Upper lobe of left lung (tissue), 6 donors: ENCODE measurements at places on chromosomes 12 and 14. TPM values are rescaled to one million over a fixed set of nuclear protein-coding genes. Genes with fewer than 3 reads are reported as not detected.

- DNase-seq = no peak
Measured at GRCh38 chr14:87989956-87990299, 3.1 kb downstream of the GALC start.

DNA sequence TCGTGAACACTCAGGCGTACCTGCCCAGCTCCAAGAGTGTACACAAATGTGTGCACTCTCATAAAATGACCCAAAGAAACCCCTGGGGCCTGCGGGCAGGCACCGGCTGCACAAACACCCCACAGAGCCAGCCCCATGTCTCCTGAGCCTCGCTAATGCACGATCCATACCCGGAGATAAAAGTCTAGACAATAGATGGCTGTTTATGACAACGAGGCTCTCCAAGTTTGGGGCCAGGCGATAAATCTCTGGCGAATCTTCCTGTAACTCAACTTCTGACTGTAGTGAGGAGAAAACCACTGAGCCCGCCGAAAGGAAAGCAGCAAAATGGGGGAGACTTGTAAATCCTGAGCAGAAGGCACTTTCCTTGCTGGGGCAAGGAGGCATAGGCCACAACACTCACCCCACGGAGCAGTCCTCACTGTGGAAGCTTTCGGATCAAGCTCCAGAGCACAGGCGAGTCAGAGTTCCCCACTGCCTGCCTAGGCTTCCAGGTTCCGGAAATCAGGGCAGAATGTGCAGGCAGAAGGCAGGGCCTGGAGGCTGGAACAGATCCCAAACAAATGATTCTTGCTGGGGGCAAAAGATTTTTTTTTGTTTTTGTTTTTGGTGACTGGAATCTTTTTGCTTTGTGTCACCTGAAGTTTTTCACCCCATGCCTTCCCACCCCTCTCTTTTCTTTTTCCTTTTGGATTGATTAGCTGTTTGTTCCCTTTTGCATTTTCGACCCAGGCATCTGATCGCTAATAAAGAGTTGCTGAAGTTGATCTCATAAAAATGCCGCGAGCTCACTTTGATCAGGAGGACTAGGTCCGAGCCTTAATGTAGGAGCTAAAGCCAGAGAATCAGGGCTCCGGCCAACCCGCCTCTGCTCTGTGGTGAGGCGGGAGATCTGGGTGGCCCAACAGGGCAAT, 4.5 kb upstream of the HOXC11 start:
- no peak for DNase-seq

DNA sequence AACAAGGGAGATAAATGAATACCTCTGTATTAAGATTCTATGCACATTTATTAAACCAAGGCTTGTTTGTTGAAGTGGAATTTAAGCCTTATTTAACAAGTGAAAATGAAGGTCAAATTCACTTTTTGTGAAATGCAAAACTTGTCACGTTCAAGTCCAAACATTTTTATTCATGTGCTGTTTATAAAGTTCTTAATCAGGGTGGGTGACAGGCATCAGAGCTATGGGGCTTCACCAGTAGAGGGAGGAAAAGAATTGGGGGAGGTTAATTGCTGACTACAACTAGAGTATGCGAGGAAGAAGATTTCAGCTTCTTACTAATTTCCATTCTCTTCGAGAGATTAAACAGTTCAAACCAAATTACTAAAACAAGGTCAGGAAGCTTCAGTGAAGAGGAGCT, 9.7 kb downstream of the MOK start:
- no peak for DNase-seq

- DNase-seq = no peak
Measured at GRCh38 chr12:94289461-94290312, 141.3 kb downstream of the PLXNC1 start.

GRCh38 chr12:129193263-129193871, 340.1 kb downstream of the GLT1D1 start:
- DNase-seq = no peak

DNA sequence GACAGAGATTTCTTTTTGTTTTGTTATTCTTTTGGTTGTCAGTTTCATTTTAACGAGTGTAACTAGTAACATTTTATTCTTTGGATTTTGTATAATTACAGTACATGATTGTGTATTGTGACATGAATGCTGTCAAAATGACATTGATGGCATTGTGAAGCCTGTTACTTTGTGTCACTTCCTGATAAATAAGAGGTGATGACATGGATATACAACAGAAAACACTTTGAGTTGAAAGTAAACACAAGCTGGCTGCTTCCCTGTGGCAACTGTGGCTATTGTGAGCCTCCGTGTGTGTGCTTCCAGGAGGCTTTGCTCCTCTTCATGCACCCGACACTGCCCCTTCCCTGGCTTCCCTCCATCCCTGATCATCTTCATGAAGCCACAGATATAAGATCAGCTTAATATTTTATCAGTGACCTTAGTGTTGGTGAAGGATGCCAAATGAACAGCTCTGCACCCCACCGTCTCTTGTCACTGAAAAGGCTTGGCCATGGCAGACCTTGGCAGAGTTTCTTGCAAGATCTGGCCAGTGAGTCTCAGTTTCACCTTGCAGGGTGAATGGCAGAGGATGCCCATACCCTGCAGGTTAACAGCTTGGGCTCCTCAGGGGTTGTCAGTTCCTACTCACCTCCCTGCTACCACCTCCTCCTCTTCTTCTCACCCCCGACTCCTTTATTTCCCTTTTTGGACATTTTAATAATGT, 191.9 kb downstream of the EPS8 start:
- no peak for DNase-seq

C14orf132 gene
- 64.6 TPM for total RNA-seq

GRCh38 chr12:53803194-53803593, 51.4 kb upstream of the CISTR start:
- DNase-seq = no peak

DNA sequence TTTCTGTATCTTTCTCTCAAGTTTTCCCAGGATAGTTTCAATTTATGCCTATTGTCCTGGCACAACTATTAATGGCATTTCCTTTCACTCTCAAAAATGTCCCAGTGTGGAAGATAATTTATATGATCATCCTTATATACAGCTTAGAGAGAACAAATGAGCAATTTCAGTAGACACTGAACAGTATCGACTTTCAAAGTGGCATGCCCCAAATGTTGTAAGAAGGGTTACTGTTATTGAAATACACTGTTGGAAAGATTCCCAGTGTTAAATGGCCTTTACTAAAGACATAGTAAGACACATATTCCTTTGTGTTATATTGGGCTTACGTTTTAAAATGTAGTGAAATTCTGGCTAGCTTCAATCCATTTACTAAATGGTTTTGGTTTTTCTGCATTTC, 202.3 kb upstream of the CDKN3 start:
- no peak for DNase-seq

LRFN5 gene
- 0.59 TPM for total RNA-seq

DNA sequence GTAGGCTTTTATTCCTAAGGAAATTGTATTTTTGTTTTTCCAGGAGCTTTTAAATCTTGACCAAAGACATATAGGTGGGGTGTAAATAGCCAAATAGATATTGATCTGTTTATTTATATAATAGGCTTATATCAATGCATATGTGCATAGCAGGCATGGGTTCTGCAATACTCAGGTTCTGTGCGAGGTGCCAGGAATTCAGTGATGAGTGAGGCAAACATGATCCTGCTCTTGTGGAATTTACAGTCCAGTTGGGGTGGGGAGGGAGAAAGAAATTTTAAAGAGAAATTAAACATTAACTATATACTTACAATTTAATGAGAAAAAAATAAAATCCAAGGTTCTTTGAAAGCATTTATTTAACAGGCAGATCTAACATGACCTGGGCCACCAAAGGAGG, 160.3 kb upstream of the HIF1A start:
- no peak for DNase-seq

DNA sequence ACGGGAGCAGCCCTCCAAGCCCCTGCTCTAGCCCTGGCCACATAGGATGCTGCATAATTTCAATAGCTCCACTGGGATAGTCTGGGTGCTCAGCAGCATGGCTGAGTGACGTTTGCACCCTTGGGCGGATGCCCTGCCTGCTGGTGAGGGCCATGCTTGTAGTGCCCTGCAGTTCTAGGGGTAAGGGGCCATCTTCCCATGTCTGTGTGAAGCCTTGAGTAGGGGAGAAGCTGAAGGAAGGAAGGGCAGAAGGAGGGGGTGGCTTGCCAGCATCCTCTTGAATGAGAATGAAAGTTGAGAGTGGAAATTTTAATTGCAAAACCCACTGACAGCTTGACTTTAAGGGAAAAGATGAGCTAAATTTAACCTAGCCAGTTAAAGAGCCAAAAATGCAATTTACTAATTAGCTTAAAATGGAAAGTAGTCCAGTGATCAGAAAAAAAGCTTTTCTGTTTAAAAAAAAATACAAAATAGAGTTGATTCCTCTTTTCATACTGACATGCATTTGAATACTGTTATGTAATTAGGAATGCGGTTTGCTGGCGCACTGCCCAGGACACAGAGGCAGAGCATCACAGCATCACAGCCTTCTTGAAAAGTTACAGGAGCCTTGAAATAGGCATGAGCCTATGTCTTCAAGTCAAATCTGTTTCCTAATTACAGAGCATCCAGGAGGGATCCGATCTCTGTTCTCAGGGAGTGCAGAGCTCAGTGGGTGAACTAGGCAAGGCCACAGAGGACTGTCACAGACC, 18.5 kb upstream of the EML1 start:
- no peak for DNase-seq
